ENCODE measurements at places on chromosomes 7 and 10.

DNA sequence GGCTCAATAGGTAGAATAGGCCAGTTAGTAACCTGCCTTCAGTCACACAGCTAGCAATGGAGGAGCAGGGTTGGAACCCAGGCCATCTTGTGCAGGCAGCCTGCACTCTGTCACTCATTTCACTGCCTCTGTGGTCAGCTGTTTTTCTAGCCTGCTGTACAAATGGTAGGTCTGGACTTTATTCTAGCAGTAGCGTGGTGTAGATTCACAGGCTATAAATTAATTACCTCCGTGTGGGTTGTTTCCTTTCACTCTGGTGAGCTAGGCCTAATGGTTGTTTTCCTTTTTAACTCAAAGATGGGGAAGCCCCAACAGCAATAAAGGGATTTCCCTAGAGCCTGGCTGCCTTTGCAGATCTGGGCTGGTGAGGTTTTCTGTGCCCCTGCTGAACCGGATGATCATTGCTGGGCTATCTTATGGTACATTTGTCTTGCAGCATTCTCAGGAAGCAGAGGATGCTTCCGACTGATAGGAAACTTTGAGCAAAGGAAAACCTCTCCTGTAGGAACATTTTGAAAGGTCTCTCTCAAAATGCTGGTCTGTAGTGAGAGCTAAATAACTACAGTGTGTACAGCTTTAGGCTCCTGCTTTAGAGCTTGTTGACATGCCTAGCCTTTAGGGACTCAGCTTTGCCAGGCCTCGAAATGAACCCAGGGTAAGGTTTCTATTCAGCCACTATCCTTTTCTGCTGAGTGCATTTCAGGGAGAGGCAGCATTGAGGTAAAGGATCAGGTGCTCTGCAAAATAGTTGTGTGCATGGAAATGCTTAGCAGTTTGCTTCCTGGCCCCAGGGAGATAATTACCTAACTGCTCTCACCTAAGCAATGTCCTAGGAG lies 157.4 kb downstream of the ST7 start:
- DNase-seq, result no peak

GRCh38 chr10:21194510-21194993 lies 297.4 kb upstream of the NEBL start:
- DNase-seq, result no peak

DNA sequence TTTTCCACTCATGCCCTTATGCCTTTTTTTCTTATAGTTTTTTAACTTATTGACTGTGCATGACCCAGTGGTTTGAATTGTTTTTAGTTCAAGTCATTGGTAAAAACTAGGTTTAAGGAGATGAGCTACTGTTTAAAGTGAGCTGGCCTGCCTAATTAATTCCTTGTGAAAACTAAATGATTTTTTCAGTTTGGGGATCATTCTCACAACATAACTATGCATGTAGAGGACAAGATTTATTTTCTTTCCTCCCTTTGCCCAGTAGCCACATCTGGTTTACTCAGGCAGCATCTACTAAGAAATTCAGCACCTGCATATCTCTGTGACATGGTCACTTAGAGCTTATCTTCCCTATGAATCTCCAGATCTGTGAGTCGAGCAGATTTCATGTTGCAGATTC lies 1.7 kb downstream of the ADO start:
- DNase-seq, result no peak

- no peak for DNase-seq
Observed at GRCh38 chr10:129280155-129280502, 186.9 kb upstream of the MGMT start.

DNA sequence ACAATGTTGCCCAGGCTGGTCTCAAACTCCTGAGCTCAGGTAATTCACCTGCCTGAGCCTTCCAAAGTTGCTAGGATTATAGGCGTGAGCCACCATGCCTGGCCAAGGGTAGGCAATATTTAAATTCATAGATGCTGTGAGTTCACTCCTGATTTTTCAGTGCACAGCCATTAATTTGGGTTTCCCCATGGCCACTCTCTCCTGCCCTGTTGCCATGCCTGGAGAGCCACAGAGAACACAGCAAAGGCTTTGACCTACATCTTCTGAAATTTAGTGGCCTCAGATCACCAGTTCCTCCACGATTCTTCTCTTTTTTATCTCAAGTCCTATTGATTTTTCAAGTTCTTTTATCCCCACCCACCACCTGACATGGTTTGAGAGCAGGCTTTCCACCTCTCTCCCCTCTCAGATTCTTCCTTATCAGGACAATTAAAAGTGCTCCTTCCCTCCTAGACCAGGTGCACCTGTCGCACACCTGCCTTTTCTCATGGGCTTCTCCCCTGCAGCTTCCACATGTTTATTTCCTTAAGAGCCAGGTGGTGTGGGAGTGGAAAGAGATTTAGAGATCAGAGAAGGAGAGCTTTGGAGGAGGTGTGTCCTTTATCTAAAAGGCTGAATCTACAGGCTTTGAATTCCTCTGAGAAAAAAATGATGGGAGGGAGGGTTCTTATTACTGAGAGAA lies 123.8 kb downstream of the ADRA2A start:
- DNase-seq, result peak; percentile 42

DNA sequence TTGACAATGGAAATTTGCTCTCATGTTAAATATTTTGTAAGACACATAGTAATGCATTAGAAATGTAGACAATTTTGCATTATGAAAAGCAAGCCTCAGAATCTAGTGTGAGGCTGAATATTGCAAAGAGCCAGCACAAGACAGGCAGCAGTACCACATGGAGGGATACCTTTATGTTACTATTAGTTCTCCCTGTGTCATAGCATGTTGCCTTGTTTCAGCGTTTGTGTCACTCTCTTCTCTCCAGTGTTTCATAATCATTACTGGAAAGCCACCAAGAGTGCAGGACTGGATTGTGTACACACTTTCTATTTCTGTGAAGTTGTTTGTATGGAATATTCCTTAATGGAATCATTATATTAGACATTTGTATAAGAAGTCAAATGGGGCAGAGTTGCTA lies 8.5 kb downstream of the AHR start:
- DNase-seq, result no peak

DNA sequence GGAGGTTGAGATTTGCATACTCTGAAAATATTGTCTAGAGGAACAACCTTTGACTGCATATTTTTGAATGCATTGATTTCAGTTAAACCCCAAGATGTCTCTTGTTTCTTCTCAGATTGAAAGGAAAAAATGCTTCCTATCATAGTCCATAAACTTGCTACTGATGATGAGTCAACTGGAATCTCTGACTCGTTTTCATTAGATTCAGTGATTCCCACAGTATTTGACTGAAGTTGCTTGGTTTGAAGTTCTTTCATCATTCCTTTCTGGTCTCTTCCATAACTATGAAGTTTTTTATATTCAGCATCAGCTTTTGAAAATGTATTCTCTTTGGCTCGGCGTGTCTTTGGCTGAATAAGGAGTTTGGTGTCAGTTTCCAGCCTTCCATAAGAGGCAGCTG lies 10.7 kb downstream of the PEX1 start:
- DNase-seq, result no peak

All from NCI-H2107 (cell line).